ENCODE measurements at places on chromosomes 2 and 18.

GRCh38 chr2:240786871-240787311, 33.1 kb downstream of the KIF1A start:
- DNase-seq, result no peak

GRCh38 chr2:188399159-188399558, 107.5 kb downstream of the GULP1 start:
- DNase-seq, result no peak

DNA sequence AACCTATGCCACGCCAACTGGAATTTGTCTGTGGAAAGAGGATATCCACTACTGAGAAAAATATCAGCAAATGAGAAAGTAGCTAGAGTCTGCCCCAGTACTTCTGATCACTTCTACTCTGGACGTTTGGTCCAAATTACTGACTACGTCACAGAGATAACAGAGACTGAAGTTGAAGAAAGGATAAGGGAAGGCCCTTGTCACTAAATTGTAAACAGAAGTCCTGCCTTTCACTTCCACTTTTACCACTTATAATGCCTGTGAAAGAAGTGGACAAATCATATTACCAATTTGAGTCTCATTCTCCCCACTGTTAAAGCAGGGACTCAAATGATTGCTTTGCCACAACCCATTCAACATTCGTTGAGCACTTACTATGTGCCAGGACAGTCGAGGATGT, 173.9 kb upstream of the ERBB4 start:
- DNase-seq, result no peak

GRCh38 chr18:28705482-28705881, 528.6 kb upstream of the CDH2 start:
- no peak for DNase-seq

DNA sequence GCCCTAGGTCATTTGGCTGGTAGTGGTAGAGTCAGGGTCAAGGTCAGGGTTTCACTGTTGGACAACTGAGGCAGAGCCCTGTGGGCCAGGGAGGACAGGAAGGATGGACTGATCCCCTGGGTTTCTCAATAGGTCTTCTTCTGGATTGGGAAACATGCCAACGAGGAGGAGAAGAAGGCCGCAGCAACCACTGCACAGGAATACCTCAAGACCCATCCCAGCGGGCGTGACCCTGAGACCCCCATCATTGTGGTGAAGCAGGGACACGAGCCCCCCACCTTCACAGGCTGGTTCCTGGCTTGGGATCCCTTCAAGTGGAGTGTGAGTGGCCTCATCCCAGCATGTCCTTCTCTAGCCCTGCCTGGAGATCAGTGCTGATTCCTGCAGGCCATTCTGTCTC, 18.1 kb downstream of the VIL1 start:
- no peak for DNase-seq

GRCh38 chr2:182792441-182792840, 74.0 kb downstream of the FRZB start:
- DNase-seq, result no peak

GRCh38 chr2:29309090-29310029, 194.1 kb downstream of the CLIP4 start:
- no peak for DNase-seq

GRCh38 chr2:25380586-25381375, 39.1 kb upstream of the DNMT3A start:
- no peak for DNase-seq

All from skin of body (tissue), 3 donors.